ENCODE measurements at places on chromosomes 16 and 17. TPM values are rescaled to one million over a fixed set of nuclear protein-coding genes. Genes with fewer than 3 reads are reported as not detected.

DNA sequence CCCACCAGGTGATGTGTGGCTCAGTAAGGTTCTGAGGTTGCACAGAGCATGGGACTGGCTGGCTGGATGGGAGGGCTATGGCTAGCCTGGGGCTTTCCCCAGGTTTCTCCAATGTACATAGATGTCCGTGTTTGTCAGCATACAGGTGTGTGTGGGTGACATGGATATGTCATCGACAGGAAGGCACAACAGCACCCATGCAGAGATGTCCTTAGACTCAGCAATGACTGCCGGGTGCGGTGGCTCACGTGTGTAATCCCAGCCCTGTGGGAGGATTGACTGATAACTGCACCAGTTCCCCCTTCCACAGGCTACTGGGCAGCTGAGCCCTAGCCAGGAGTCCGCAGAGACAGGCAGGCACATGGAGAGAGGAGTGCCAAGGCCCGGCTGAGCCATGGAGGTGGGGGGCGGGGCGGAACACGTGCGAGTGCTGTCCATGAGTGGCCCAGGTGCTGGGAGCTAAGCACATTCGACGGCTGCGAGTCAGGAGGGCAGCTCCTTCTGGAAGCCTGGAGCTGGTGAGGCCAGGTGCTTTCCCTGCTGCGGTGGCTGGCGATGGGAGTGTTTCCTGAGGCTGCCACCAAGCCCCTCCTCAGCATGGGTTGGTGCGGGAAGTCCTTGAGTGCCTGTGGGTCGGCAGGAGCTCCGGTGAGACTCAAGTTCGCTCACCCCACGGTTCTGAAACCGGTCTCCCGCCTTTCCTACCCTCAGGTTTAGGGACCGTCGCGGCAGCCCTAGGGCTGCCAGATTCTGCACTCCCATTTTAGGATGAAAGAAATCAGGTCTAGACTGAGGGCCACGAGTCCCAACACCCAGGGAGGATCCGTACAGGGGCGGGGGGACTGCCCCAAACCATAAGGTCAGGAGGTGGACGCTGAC is 858 bp upstream of the ASPSCR1 start:
- no peak for DNase-seq

GRCh38 chr16:10120953-10121352 is 61.3 kb downstream of the GRIN2A start:
- DNase-seq, result peak; percentile 18

DNA sequence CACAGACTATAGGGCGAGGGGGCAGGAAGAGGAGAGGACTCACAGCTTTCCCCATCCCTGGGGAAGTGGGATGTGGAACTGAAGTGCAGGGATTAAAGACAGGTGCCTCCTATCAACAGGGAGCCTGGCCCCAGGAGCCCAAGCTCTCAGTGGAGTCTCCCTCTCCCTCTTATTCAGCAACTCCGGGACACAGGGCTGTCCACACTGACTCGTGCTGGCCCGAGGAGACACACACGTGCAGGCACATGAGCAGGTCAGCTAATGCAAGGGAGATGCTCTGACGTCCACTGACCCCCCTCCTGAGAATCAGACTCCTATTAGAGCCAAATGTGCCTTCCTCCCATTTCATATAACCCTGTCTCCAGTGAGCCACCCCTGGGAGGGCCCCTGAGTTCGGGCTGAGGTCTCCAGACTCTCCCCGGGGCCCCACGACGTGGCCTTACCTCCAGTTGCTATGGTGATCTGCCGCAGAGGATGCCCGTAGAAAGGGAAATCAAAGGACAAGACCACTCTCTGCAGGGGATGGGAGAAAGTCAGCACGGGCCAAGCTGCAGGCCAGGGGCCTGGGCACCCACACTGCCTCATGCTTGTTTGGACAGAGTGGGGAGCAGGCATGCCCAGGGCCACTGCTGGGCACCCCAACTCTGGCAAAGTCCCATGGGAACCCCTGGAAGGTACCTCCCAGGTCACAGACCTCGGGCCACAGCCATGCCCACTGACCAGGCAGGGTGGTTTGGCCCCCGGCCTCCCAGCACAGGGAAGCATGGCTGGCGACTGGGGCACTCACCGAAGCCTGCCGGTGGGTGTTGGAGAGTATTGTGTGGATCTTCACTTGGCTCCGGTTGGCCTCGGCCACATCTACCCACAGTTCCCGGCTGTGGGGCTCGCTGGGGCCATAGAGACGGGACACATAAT is 42.7 kb downstream of the PLXDC1 start:
- no peak for DNase-seq

DNA sequence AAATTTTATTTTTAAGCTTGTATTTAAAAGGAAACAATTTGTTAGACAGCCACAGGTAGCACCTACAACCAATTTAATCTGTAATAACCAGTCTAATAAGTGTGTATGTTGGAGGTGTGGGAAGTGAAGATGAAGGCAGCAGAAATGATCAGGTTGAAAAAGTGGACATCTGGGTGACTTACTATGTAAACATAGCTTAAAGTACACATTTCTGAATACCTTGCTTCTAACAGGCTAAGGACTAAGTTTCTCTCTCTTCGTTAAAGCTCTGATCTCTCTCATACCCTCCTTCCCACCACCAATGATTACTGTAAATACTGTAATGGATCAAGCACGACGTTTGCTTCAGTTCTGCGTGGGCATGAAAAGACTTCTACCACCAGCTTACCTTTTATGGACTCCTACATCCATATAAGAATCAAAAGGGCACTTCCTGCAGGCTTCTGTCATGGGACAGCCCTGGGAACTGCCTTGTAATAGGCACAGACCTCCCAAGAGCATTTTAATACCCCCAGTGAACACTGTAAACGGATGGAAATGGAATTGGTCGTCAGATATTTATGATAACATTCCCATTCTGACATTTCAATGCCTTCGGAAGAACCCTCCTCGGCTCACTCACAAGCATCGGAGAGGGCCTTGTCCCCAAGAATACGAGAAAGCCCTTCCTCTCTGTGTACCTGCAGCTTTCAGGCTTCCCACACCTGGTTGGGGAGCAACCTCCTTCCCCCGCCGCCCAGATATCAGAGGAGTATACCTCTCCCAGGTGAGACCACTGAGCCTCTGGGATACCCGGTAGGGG is 700 bp downstream of the CCDC43 start:
- DNase-seq, result no peak

Gene TBC1D26
- total RNA-seq, result not detected

GRCh38 chr17:27748360-27748825 is 51.9 kb downstream of the NOS2 start:
- DNase-seq, result no peak

DNA sequence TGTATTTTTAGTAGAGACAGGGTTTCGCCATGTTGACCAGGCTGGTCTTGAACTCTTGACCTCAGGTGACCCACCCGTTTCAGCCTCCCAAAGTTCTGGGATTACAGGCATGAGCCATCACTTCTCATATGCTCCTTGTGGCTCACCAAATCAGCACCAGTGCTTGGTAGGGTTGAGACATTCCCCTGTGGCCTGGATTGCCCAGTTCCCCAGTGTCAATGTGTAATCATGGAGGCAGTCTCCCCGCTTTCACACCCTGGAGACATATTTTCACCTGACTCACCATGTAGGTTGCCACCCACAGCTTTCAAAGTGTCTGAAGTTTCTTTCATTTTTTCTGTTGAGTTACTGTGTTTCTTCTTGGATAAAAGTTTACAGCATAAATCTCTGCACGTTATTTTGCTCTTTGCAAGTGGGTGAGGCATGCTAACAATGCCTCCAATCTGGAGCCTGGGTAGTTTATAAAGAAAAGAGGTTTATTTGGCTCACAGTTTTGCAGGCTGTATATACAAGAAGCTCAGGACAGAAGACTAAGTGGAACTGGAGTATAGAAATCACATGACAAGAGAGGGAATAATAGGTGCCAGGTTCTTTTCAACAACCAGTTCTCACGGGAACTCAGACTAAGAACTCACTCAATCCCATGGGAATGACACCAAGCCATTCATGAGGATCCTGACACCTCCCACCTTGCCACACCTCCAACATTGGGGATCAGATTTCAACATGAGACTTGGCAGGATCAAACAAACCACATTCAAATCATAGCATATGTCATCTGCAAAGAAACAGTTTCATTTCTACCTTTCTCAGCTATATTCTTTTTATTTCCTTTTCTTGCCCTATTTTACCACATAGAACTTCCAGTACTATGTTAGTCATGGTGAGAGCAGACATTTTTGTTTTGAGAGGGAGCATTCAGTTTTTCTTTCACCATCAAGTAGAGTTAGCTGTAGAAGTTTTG is 113.2 kb downstream of the PHKB start:
- peak; percentile 57 for DNase-seq

DNA sequence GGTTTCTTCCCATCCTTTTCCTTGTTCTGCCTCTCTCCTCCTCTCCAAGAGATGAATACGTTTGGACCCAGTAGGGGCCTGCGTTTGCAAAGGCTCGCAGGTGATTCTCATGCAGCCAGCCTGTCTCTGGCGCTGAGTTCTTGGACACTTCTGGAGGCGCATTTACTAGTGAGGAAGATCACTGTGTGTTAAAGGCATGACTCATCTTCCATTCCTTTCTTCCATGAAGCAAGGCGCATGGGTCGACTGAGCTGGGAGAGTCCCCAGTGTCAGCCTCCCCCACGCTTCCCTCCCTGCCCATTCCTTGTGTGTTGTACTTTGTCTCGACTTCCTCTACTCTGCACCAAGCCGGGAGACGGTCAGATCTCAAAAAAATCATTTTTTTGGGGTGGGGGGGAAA is 159.9 kb upstream of the EEF2KMT start:
- DNase-seq, result no peak

DNA sequence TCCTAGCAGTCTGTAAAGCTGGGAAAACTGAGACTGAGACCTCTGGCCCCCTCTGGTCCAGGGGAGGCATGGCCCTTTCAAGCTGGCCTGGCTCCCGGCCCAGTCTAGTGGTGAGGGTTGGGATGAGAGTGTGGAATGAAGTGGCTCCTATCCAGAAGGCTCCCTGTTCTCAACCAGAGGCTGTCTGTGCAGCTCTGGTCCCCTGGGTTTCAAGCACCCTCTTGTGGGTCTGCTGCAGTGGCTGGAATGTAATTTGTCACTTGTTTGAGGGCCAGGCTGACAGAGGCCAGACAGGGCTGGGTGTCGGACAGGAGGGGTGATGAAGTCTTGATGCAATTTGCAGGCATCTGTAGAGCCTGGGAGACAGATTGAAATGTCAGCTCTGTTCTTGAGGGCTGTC is 22.1 kb upstream of the PHF12 start:
- no peak for DNase-seq

DNA sequence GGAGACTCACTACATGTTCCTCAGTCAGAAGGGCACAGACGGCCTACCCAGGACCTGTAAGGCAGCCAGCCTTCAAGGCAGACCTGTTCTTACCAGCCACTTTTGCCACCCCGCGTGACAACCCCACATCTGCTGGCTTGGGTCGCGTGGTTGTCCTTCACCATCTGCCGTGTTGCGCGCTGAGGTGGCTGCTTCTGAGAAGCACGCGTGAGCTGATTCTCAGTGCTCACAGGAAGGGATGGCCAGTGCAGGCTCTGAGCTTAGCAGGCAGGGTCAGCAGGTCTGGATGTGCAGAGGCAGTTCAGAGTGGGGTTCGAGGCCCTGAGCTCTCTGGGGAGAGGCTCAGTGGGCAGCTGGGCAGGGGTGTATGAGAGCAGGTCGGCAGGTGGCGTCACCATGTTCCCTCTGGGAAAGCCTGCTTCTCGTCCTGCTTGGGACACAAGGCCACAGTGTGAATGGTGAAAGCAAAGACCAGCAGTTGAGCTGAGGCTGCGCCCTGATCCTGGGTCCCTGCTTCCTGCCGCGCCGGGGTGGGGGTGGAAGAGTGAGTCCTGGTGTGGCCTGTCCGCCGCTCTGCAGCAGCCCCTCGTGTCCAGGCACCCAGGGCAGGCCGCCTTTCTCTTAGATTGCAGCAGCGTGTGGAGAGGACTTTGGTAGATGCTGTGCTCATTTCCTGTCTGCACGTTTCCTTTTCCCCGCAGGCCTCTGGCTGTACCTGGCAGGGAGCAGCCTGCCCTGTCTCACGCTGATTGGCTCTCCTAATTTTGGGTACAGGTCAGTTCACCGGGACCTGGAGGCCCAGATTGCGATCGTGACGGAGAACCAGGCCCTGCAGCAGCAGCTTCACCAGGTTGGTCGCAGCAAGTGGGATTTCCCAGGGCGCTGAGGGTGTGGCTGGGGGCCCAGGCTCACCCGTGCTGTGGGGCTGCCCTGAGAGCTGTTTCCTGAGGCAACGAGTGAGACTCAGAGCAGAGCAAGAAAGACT is 36.0 kb downstream of the PGS1 start:
- DNase-seq, result no peak

DNA sequence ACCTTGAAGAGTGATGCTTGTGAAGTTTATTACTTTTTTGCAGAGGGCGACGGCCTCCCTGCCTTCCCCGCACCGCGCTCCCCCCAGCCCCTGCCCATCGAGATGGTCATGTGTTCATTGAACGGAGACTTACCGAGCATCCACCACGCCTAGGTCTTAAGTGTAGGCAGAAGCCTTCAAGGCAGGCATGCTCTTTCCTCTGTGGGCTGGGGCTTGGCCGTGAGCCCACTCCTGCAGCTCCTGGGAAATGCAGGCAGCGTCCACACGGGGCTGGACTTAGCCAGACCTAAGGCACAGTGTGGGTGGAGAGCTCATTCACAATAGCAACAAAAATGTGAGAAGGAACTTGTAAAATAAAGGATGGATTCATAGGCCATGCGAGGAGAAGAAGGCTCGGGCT is 19.2 kb downstream of the RNF213 start:
- DNase-seq, result no peak

DNA sequence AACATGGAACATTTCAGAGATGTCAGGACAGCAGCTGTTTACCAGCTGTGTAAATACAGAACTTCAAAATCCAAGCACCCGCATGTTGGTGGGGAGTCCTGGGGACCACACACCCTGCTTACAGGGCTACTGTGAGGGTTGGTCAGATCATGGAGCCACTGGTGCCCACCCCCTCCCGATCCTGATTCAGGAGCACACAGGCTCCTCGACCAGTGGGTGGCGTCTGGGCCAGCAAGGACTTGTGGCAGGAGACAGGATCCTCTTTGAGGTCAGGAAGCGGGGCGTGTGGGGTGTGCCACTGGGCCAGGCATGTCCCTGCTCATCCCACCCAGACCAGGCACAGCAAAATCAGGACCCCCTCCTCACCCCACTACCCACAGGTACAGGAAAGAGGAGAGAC is 83.6 kb downstream of the SDK2 start:
- no peak for DNase-seq

Gene TNRC6A
- total RNA-seq, result 9.7 TPM
